ENCODE measurements at places on chromosomes 6 and 20.

GRCh38 chr6:169328112-169328801 is 74.6 kb upstream of the THBS2 start:
- peak; percentile 90 for DNase-seq

DNA sequence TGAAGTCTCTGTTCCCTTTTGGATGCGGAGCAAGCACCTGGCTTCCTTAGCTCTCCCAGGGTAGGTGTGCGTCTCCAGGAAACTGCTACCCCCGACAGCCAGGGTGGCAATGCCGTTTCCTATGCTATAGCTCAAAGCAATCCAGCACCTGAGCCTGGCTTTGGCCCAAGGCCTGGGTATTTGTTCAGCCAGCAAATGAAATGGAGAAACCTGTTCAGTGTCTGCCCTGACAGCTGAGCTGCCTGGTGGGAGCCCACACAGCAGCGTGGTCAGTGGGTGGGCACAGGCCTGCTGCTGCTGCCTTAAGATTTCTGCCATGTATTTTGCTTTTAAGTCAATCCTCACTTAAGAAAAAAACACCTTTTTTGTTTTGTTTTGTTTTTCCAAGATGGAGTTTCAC is 13.7 kb downstream of the SPATA2 start:
- DNase-seq = no peak

DNA sequence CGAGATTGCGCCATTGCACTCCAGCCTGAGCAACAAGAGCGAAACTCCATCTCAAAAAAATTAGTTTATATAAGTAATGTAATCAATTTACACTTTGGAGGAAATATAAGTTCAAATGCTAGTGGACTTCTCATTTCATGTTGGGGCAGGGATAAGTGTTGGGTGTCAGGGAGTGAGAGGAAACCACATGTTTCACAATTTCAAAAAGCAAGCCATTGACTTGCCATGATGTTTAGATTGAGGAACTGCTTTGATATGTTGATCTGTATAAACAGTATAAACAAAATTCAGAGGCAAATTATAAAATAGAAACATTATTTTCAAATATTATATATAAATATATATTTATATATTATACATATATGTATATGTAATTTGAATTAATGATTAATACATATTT is 42.7 kb downstream of the FILIP1 start:
- no peak for DNase-seq

- no peak for DNase-seq
Measured at GRCh38 chr6:36728289-36729160, 30.9 kb downstream of the RAB44 start.

- DNase-seq = no peak
Measured at GRCh38 chr6:38824243-38824894, 109.3 kb downstream of the DNAH8 start.

DNA sequence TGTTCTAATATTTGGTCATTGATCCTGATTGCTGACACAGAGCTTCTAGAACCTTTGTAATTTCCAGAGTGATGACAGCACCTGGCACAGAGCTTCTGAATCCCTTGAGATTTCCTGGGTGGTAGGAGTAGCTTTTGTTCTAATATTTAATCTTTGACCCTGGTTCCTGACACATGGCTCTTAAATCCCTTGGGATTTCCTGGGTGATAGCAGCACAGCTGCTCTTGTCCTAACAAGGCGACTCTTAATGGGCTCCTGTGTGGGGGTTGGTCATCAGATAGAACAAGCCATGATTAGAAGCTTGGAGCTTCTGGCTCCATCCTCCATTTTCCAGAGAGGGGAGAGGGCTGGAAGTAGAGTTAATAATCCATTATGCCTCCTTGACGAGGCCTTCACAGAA is 18.4 kb downstream of the GMPR start:
- DNase-seq = no peak

GRCh38 chr6:11214084-11214833 is 18.2 kb downstream of the NEDD9 start:
- DNase-seq = no peak

- DNase-seq = no peak
Measured at GRCh38 chr6:8375916-8376315, 59.4 kb downstream of the SLC35B3 start.

DNA sequence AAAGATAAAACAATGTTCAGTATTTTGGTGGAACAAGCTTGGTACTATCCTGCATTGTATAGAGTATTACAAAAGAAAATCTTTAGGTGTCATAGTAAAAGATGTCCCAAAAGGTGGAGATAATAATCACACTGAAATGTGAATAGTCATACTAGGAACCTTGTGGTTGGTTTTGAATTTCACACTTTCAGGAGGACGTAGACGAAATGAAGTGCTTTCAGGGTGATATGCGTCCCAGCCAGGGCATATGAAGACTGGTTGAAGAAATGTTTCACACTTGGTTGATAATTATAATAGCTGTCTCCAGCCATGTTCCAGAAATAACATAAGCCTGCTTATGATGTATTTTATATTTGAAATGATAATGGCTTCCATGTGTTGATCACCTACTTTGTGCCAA is 60.4 kb downstream of the SCAND1 start:
- DNase-seq = no peak

- DNase-seq = no peak
Measured at GRCh38 chr6:157281570-157281969, 41.7 kb downstream of the TMEM242 start.

DNA sequence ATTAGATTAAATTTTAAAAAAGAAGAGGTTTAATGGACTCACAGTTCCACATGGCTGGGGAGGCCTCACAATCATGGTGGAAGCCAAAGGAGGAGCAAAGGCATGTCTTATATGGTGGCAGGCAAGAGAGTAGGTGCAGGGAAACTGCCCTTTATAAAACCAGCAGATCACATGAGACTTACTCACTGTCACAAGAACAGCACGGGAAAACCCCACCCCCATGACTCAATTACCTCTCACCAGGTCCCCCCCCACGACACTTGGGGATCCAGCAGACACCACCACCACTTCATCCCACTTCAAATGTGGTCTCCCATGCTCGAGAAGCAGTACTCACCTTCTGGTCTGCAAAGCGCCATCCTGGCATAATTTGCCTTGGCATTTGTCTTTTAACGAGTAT is 24.6 kb downstream of the MTFR2 start:
- peak; percentile 52 for DNase-seq

All from choroid plexus epithelial cell (primary cell).